ENCODE measurements at places on chromosomes 2 and 18. TPM values are rescaled to one million over a fixed set of nuclear protein-coding genes. Genes with fewer than 3 reads are reported as not detected.
A peak's percentile ranks its signal among the peaks of the same experiment; 100 is the strongest.

- DNase-seq = no peak
- H3K4me1 ChIP-seq = peaks cover 19% of the 10 kb centered on the region
- peaks cover 13% of the 10 kb centered on the region for H3K36me3 ChIP-seq
- H3K27me3 ChIP-seq = no peaks in the 10 kb centered on the region
These were observed 5.6 kb downstream of the TANK start for GRCh38 chr2:161165811-161166210.

- no peaks in the 10 kb centered on the region for H3K36me3 ChIP-seq
- H3K27ac ChIP-seq = no peak overlapping the region
- H3K4me3 ChIP-seq = no peak overlapping the region
- no peaks in the 10 kb centered on the region for H3K27me3 ChIP-seq
These were observed 79.1 kb downstream of the MOGAT1 start for GRCh38 chr2:222750533-222750932.

The IL1F10 gene
- total RNA-seq = not detected

GRCh38 chr18:52163478-52163877 is 176.5 kb upstream of the DCC start:
- DNase-seq = no peak
- H3K27ac ChIP-seq = no peak overlapping the region
- H3K4me1 ChIP-seq = no peaks in the 10 kb centered on the region
- no peak overlapping the region for H3K4me3 ChIP-seq

- no peaks in the 10 kb centered on the region for H3K4me1 ChIP-seq
- no peak overlapping the region for H3K27ac ChIP-seq
- no peak for DNase-seq
- H3K4me3 ChIP-seq = no peak overlapping the region
- no peaks in the 10 kb centered on the region for H3K36me3 ChIP-seq
These were observed 110.7 kb downstream of the EVA1A start for GRCh38 chr2:75450068-75450467.

DNA sequence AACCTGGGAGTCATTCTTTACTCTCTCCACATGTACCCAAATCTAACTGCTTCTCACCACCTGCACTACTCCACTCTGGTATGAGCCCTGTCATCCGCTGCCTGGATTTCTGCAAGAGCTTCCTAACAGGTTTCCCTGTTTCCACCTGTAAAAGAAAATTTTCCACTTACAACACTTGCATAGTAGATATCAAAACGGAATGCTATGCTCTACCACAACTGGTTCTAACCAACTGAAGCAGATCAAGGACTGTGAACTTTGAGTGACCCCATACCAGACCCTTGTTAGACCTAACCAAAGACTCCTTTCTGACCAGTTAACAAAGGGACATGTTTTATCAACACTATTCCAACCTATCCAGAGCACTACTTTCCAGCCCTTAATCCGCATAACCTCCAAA is 3.8 kb upstream of the TMEM131 start:
- no peak overlapping the region for H3K4me3 ChIP-seq
- no peaks in the 10 kb centered on the region for H3K36me3 ChIP-seq
- H3K4me1 ChIP-seq = no peaks in the 10 kb centered on the region
- no peak for DNase-seq

DNA sequence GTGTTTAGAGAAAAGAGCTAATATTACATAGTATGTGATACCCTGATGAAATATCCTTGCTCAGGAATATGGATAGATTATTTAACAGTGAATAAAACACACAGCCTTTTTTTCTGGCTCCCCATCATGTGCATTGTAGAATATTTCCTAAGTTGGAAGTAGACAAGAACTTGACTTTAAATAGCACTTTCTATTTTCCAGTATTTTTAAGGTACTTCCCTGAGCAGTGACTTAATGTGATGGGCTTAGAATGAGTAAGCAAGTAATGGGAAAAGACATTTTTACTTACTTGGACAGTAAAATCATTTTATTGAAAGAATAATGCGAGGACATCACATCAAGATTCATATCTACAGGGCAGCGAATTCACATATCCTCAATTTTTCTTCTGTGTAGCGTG is 176.7 kb upstream of the SLC8A1 start:
- no peak overlapping the region for H3K4me3 ChIP-seq
- H3K36me3 ChIP-seq = no peaks in the 10 kb centered on the region
- no peak for DNase-seq
- H3K27ac ChIP-seq = no peak overlapping the region

DNA sequence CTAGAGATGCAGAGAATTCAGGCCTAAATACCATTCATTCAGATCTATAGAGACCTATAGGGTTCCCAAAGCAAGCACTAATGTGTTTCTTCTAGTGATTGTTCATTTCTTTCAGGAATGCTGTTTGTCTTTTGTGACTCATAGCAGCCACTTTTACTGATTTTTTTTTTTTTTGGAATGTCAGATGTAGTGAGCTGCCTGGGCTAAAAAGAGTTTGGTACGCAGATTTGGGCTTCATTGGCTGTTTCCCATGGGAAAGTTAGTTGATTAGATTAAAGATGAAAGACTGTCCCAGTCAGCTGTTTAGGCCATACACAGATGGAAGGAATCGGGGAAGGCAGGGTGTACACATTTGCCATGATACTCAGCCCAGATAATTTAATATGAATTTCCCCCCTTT is 87.6 kb downstream of the CDC42EP3 start:
- no peaks in the 10 kb centered on the region for H3K27me3 ChIP-seq
- DNase-seq = peak; percentile 82
- peaks cover 66% of the 10 kb centered on the region for H3K4me1 ChIP-seq
- peak overlapping the region; percentile 80 for H3K27ac ChIP-seq
- no peaks in the 10 kb centered on the region for H3K36me3 ChIP-seq

DNA sequence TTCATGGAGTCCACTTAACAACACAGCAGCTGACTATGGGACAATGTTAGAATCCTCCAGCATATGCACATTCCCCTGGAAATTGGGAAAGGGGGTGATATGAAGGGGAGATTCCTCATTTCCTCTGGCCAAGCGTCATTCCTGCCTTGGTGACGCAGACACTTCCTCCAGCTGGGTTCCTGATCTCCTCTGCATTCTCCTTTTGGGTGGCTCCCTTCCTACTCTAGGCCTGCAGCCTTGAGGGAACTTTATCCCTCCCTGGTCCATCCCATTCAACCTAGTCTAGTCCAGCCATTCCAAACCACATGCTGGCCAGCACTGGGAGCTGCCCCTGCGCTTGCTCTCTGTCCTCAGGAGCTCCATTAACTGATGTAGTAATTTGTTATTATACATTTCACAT is 216.8 kb downstream of the VAPA start:
- no peak for DNase-seq
- no peaks in the 10 kb centered on the region for H3K36me3 ChIP-seq
- H3K27ac ChIP-seq = no peak overlapping the region

GRCh38 chr2:160405077-160405867 is 88.3 kb downstream of the RBMS1 start:
- H3K4me1 ChIP-seq = peaks cover 40% of the 10 kb centered on the region
- peak overlapping the region; percentile 76 for H3K4me3 ChIP-seq
- H3K27me3 ChIP-seq = no peaks in the 10 kb centered on the region
- DNase-seq = no peak

- no peak overlapping the region for H3K27ac ChIP-seq
- peaks cover 55% of the 10 kb centered on the region for H3K36me3 ChIP-seq
- no peaks in the 10 kb centered on the region for H3K27me3 ChIP-seq
- H3K4me1 ChIP-seq = no peaks in the 10 kb centered on the region
- DNase-seq = no peak
These were observed 34.7 kb downstream of the RMC1 start for GRCh38 chr18:23538001-23538400.

- H3K36me3 ChIP-seq = no peaks in the 10 kb centered on the region
- H3K4me3 ChIP-seq = no peak overlapping the region
- peaks cover 15% of the 10 kb centered on the region for H3K4me1 ChIP-seq
- H3K27ac ChIP-seq = no peak overlapping the region
- no peak for DNase-seq
These were observed 24.4 kb upstream of the DTNB start for GRCh38 chr2:25697559-25698341.

DNA sequence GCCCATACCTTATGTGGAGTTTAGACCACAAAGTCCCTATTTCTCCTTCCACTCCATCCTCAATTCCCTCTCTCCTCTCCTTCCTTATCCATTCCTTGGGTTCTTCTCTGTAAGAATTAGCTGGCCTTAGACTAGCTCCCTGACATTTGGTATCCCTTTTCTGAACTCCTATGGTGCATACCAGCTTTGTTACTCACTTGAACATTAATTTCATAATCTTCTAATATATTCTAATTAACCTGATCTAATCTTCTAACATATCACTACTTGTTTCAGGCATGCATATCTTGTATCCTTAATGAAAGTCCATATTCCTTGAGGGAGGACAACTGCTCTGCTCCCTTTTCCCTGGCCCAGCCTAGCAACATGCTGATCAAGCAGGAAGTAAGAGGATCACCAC is 66.4 kb downstream of the EHD3 start:
- H3K27me3 ChIP-seq = no peaks in the 10 kb centered on the region
- no peak overlapping the region for H3K27ac ChIP-seq
- no peak overlapping the region for H3K4me3 ChIP-seq
- H3K36me3 ChIP-seq = no peaks in the 10 kb centered on the region

GRCh38 chr18:8849696-8850095 is 144.3 kb downstream of the MTCL1 start:
- no peaks in the 10 kb centered on the region for H3K27me3 ChIP-seq
- H3K36me3 ChIP-seq = no peaks in the 10 kb centered on the region
- H3K4me1 ChIP-seq = peaks cover 9% of the 10 kb centered on the region
- no peak overlapping the region for H3K27ac ChIP-seq
- peak; percentile 30 for DNase-seq

GRCh38 chr2:86302320-86302719 is 35.1 kb downstream of the REEP1 start:
- no peak overlapping the region for H3K4me3 ChIP-seq
- H3K27ac ChIP-seq = no peak overlapping the region
- no peaks in the 10 kb centered on the region for H3K36me3 ChIP-seq
- H3K4me1 ChIP-seq = no peaks in the 10 kb centered on the region

The CHRNG gene
- not detected for total RNA-seq

The GRHL1 gene
- 2.5 TPM for total RNA-seq

The PCARE gene
- total RNA-seq = not detected

DNA sequence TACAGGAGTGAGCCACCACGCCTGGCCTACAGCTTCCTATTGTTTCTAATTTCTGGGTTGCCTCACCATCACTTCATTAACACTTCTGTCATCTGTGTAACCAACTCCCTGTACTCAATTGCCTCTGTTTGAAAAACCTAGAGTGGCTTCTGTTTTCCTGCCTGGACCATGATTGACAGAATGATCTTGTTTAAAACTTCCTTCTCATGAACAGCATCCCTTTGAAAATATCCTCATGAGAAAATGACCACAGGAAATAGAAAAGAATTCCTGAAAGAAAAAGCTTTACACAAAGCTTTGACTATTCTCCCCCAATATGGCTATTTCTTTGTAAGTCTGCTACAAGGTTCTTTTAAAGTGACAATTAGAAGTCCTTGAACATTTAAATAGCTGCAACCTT is 672.3 kb downstream of the ARHGAP15 start:
- H3K4me3 ChIP-seq = no peak overlapping the region
- no peaks in the 10 kb centered on the region for H3K27me3 ChIP-seq
- no peaks in the 10 kb centered on the region for H3K36me3 ChIP-seq
- no peak for DNase-seq
- H3K4me1 ChIP-seq = no peaks in the 10 kb centered on the region
- no peak overlapping the region for H3K27ac ChIP-seq

DNA sequence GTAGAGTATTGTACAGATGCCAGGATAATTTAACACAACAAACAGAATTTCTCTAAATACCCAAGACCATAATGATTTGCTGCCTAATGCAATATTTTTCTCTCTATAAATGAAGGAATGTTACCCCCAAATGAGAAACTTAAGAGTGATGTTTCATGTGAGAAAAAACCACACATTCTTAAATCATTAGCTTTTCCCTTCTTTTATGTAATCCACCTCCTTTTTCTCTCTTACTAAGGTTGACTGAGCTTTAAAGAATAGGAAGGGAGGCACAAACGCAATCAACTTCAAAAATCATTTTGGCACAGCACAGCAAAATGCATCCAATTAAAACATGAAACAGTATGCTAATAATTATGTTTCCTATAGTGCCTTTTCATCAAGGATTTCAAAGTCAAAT is 698.1 kb upstream of the CDH2 start:
- peak overlapping the region; percentile 16 for H3K27ac ChIP-seq
- H3K27me3 ChIP-seq = no peaks in the 10 kb centered on the region
- H3K4me1 ChIP-seq = no peaks in the 10 kb centered on the region
- H3K4me3 ChIP-seq = no peak overlapping the region
- H3K36me3 ChIP-seq = no peaks in the 10 kb centered on the region

GRCh38 chr2:179772346-179772745 is 89.1 kb downstream of the ZNF385B start:
- no peak overlapping the region for H3K4me3 ChIP-seq
- peaks cover 2% of the 10 kb centered on the region for H3K27me3 ChIP-seq
- H3K4me1 ChIP-seq = no peaks in the 10 kb centered on the region
- no peak overlapping the region for H3K27ac ChIP-seq

DNA sequence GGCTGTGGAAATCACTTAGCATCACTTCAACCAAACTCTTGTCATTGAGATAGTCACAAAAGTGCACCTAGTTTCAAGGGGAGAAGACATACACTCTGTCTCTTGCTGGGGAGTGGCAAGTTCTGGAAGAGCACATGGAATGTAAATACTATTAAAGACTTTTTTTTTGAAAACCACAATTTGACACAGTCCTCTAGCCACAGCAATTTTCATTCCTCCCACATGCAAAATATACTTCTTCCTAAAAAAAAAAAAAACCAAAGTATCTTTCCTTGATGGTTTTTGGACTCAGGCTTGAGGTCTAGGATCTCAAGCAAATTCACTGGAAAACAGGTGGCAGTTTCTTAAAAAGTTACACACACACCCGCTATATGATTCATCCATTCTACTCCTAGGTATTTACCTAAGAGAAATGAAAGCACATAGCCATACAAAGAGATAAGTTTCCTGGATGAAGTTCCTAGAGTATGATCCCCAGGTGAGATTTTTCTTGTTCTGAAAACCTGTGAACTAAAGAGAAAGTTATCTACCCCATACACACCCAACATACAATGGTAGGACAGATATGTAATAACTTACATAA is 295.8 kb downstream of the SP3 start:
- H3K27me3 ChIP-seq = no peaks in the 10 kb centered on the region
- no peaks in the 10 kb centered on the region for H3K4me1 ChIP-seq
- H3K4me3 ChIP-seq = no peak overlapping the region

DNA sequence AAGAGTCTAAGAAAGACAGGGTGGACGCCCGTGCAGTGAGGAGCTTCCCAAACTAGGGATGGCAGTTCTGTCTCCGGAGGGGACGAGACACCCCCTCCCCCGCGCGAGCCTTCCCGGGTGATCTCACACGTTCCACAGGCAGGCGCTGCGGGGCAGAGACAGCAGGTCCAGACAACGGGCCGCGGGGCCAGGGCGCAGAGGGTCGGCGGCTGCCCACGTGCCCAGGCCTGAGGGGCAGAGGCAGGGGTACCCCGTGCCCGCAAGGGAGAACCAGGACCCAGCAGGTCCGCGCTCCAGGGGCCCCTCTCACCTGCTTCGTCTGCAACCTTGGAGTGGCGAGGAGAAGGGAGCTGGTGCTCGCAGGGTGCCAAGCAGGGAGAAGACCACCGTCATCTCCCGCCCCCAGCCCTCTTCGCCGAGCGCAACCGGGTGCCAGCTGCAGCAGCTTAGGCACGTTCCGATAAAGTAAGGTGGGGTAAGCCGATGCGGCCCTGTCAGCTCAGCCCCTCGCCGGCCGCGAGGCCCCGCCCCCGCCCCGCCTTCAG is at the start of gene GPR155:
Gene GPR155 (minus strand): TSS at position 467 of the 545 bp plus-strand sequence. CDS start 5,073 bp downstream, outside the sequence.
- no peaks in the 10 kb centered on the region for H3K27me3 ChIP-seq
- peak within 1 kb of the TSS; percentile 85 for H3K27ac ChIP-seq
- H3K4me3 ChIP-seq = peak within 1 kb of the TSS; percentile 91
- DNase-seq = peak; percentile 22
- peaks cover 2% of the 10 kb centered on the region for H3K36me3 ChIP-seq

- H3K27me3 ChIP-seq = no peaks in the 10 kb centered on the region
- H3K36me3 ChIP-seq = no peaks in the 10 kb centered on the region
- DNase-seq = no peak
- no peaks in the 10 kb centered on the region for H3K4me1 ChIP-seq
- no peak overlapping the region for H3K4me3 ChIP-seq
These were observed 85.8 kb downstream of the SETBP1 start for GRCh38 chr18:44766450-44766849.
